Urothelium cell line (cell line): ENCODE measurements at places on chromosomes 11 and 22.

GRCh38 chr11:1029654-1030053, 6.9 kb downstream of the MUC6 start:
- no peak for DNase-seq

- peak; percentile 63 for DNase-seq
Measured at GRCh38 chr22:38570779-38571364, 889 bp upstream of the DMC1 start.

GRCh38 chr11:6588018-6588417, 15.4 kb downstream of the RRP8 start:
- no peak for DNase-seq

DNA sequence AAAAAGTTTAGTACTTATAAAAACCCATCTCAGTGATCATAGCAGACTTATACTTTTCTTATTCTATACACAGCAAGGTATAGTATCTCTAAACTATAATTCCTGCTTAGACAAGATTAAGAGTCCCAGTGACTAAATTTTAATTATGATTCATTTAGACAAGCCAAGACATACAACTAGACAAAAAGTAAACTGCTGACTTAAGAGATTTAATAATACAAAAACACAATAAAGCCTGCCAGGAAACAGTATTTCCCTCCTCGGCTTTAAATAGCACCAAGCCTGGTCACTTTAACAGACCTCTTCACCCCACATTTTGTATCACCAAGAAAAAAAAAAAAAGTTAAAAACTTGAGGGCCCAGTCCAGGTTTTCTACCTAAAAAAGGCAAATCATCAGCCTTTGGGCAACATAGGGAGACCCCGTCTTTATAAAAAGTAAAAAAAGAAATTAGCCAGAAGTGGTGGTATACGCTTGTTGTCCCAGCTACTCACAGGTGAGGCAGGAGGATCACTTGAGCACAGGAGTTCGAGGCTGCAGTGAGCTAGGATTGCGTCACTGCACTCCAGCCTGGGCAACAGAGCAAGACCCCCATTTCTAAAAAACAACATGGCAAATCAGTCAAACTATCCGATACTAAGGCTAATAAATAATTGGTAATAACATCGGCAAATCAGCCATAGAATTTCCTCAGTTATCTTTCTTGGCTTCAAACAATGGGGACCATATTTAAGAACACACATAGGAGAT, 53.8 kb downstream of the SIK3 start:
- no peak for DNase-seq

DNA sequence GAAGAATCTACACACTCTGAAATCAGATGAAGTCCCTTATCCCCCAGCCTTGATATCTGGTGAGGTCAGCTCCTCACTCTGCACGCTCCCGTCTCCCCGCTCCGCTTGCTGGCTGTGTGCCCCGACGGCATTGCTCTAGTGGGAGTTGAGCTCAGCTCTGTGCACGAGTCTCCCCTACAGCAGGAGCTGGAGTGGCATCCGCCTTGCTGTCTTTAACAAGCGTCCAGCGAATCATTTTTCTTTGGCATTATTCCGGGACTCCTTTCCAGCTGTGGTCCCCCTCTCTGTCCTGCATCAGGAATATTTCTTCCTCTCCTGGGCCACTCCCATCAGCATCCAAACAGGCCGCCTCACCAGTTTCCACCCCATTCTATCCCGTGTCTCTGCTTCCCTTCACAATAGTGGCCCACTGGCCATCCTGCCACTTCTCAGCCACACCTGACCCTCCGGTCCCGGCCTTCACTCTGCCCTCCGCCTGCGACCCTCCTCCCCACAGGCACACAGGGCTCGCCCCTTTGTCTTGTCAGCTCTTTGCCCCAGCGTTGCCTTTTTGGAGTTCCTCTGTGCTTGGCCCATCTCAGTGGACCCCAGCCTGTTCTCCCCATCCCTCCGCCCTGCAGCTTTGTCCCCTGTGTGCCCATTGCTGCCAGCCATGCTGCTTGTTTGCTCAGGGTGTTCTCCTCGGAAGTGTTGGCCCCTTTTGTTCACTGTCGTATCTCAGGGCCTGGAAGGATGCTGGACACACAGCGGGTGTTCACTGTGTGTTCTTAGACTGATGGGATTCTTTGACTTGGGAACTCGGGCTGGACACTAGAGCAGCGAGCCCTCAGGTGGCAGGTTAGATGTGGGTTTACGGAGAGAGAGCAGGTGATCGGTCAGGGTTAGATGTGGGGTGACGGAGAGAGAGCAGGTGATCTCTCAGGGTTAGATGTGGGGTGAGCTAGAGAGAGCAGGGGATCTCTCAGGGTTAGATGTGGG, 441.8 kb downstream of the TBC1D22A start:
- no peak for DNase-seq

GRCh38 chr22:37588546-37589215, 8.8 kb upstream of the LGALS2 start:
- no peak for DNase-seq

- peak; percentile 81 for DNase-seq
Measured at GRCh38 chr22:31243339-31244045, 31.4 kb downstream of the LIMK2 start.

- no peak for DNase-seq
Measured at GRCh38 chr11:117239295-117239694, 6.8 kb downstream of the RNF214 start.
